ENCODE measurements at places on chromosomes 11 and 22. TPM values are rescaled to one million over a fixed set of nuclear protein-coding genes. Genes with fewer than 3 reads are reported as not detected.

FGF19 gene
- not detected for total RNA-seq

NUP50 gene
- total RNA-seq: 76.9 TPM

APOBEC3B gene
- total RNA-seq: not detected

APOA5 gene
- not detected for total RNA-seq

KRTAP5-5 gene
- total RNA-seq: not detected

H19 gene
- 252 TPM for total RNA-seq

C22orf15 gene
- not detected for total RNA-seq

SLCO2B1 gene
- total RNA-seq: 55.5 TPM

ZW10 gene
- 14.7 TPM for total RNA-seq

OR2D2 gene
- not detected for total RNA-seq

CFAP300 gene
- total RNA-seq: 1.7 TPM

- DNase-seq: no peak
Measured at GRCh38 chr11:73270855-73271477, 1.2 kb upstream of the P2RY6 start.

GRCh38 chr22:44463151-44463550 lies 34.9 kb downstream of the RTL6 start:
- DNase-seq: peak; percentile 34

DNA sequence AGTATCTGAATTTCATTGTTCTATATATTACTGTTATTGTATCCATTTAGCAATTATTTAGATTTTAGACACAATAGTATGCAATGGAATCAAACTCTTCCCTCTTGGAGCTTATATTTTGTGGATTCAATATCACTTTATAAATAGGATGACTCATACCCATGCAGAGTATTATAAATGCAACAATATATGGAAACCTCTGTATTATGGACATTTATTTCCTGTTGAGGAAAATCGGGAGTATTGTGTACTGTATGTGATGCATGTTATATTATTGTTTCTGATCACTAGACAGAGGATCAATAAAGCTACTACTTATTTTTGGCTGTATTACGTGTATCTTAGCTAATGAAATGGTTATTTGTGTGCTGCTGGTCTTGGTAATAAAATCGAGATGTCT lies 770 bp downstream of the METTL15 start:
- no peak for DNase-seq

DNA sequence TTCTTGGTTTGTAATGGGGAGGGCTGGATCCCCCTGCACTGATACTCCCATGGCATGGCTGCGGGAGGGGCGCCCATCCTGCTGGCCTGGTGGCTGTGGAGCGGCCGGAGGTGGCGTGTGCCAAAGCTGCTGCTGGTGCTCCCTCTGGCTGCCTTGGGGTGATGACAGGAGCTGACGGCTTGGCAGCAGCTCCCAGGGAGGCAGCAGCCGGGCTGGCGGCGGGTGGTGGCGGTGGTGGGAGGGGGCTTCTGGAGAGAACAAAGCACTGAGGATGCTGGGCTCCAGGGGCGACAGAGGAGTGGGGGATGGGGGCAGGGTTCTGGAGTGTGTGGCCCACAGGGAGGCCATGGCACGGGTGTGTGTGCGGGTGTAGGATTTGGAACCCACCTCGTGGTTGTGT lies 11.4 kb upstream of the MPPED1 start:
- no peak for DNase-seq

DNA sequence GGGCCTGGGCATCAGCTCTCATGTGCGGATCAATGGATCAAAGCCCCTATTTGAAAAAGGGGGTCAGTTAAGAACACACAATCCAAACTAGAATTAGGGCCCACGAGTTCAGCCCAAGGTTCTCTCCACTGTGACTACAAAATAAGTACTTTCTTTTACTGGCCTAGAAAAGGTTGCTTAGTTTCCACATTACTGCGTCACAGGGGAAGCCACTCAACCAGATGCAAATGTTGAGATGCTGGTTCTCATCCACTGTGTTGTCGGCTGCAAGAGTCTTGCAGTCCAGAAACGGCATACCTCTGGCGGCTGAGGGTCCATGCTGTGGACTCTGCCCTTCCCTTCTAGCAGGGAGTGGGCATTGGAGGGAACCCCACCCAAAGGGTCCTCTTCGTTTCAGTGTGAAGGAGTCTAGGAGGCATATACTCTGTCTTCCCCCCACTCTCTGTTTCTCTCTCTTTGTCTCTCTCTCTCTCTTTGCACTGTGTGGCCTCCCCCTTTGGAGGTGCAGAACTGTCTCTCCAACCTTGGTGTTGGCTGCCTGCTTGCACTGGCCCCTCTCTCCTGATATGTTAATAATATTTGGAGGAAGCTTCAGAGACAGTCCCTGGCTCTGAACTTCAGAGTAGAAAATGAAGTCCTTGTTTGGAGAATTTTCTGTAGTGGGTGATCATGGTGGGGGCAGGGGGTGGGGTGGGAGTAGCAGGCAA lies 99.0 kb upstream of the NNMT start:
- no peak for DNase-seq

GRCh38 chr22:50683086-50683993 lies 10.7 kb downstream of the SHANK3 start:
- peak; percentile 52 for DNase-seq

DNA sequence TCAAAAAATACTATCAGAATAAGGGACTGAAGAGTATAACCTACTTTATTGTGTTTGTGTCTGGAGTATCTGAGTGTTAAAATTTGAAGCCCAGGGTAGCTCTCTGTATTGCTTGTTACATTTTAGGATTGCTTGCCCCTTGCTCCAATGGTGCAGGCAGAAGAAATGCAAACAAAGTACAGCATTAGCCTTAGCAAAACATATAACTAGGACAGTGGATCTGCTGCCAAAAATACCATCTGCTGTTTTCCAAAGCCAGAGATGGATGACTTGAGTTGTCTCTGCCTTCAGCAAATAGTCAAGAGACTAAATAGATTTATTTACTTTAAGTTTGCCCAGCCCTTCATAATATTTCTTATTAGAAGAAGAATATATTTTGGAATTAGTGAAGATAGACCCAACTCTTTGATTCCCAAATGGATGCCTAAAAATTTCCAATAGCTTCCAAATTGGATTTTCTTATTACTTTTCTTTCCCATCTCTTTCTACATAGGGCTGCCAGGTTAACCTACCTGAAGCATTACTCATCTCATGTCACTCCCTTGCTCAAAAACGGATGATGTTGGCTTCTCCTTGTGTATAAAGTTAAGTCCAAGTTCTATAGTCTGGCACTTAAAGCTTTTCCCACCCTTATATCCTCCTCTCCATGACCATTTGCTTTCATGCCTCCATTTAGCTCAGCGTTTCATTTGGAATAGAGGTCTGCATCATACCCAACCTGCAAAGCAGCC lies 66.3 kb downstream of the LDLRAD3 start:
- DNase-seq: no peak

- DNase-seq: no peak
Measured at GRCh38 chr11:3949125-3949524, 93.7 kb downstream of the STIM1 start.

DNA sequence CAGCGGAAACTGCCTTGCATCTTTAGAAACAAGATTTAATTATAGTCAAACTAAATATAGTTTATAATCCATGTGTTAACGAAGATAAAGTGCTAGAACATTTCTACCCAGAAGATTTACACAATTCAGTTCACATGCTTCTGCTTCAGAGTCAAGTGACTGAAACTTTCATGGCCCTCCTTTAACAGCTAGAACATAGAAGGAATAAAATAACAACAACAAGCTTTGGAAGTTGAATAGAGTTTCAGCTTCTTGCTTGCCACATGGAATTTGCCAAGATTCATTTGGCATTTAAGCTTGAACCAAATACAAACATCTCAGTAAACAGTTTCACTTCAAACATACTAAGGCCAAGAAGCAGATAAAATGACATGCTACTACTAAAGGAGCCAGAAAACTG lies 676.3 kb upstream of the ANO3 start:
- DNase-seq: no peak

- no peak for DNase-seq
Measured at GRCh38 chr22:32587449-32587848, 112.8 kb downstream of the FBXO7 start.

- DNase-seq: no peak
Measured at GRCh38 chr11:129117595-129118350, 74.4 kb downstream of the ARHGAP32 start.

DNA sequence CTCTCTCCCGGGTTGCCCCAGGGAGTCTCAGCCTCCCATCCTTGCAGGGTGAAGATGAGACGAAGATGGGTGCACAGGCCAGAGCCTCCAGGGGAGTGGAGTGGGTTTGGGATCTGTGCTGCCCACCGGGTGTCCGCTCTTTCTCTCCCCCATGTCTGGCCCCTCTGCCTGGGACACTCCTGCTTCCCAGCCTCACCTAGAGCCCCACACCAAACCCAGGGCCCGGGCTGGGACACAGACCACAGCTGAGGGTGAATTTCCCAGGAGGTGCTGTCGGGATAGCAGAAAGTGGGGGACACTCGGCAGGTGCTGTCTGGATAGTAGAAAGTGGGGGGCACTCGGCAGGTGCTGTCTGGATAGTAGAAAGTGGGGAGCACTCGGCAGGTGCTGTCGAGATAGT lies 25.0 kb upstream of the KRTAP5-7 start:
- DNase-seq: no peak

- no peak for DNase-seq
Measured at GRCh38 chr11:122154227-122154626, 38.2 kb upstream of the BLID start.

GRCh38 chr11:73542175-73542574 lies 55.7 kb downstream of the FAM168A start:
- DNase-seq: no peak

- no peak for DNase-seq
Measured at GRCh38 chr11:59544869-59545178, 33.5 kb downstream of the OR4D9 start.

DNA sequence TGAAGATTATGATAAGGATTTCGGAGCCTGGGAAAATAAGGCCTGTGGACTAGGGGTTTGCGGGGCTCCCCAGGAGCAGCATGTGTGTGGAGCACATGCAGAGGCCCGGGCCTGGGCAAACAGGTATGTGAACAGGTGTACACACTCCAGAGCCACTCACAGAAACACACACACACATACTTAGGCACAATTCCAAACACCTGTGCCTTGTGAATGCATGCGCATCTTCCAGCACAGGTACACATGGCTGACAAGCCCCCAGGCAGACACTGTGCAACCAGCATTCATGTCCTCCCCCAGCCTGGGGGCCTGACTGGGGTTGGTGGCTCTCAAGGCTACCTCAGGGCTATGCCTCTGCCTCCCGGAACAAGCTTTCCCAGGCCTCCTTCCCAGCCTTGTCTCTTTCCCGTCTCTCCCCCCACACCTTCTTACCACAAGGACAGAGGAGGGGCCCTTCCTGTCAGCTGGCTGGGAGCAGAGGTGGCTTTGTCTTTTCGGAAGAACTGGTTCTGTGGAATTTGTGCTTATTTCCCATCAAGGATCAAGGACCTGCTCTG lies 2.6 kb upstream of the P2RY6 start:
- no peak for DNase-seq

DNA sequence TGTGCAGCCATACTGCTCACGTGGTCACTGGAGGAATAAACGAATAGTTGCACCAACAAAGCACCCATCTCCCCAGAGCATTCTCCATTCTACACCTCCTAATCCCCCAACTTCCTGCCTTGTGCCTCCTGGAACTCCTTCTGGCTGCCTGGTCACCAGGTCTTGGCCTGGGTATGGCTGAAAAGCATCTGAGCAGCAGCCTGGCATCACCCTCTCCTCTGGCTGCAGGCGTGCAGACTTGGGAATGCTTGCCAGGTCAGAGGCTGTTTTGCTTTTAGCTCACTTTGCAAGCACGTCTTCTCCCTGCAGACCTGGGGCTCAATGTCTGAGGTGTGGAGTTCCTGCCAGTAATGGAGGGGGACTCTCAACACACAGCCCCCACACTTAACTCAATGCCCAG lies 33.3 kb upstream of the KCNJ11 start:
- no peak for DNase-seq

DNA sequence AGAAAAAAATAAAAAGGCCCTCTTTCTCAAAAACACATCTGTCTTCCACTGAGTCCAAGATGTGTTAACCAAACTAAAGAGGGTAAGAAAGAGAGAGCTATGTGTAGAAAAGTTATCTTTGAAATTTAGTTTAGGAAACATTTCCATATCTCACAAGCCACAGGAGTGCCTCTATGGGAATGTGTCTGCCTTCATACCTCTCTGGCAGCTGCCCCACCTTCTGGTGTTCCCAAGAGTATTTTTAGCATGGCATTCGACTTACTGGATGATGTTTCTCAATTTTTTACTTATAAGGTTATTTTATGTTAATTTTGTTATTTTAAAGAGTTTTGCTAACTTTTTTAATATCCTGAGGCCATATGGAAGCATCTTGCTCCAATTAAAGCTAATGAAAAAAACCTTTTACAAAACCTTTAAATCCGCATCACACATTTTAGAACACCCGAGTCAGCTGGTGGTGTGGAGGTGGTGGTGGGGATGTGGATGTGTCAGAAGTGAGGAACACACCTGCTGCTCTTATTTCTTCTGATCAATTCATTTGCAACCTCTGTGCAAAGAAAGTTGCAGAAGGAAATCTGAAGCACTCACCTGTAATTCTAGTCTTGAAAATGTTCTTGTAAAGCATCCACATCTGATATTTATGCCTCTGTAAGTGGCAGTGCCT lies 112.2 kb downstream of the NCAM1 start:
- DNase-seq: no peak

DNA sequence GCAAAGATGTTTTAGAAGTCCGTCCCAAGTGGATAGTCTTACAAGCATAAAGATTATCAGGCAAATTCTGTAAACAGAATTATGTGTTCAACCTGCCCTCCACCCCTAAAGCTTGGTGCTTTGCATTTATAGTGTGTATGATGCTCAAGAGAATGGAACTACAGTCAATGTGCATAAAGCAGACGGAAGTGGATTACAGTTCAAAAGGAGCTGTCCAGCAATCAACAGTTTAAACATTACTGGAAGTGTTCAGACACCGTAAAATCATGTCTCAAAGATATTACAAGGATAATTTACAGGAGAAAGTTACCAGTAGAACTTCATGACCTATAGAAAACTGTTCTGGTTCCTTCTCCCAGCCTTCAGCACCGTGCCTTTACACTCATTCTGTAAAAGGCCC lies 1.0 kb downstream of the RIC3 start:
- no peak for DNase-seq

GRCh38 chr11:113632981-113633380 lies 73.1 kb downstream of the TMPRSS5 start:
- DNase-seq: no peak

- DNase-seq: no peak
Measured at GRCh38 chr11:63804259-63804658, 9.0 kb upstream of the SPINDOC start.

GRCh38 chr22:39308614-39309363 lies 10.6 kb downstream of the RPL3 start:
- DNase-seq: no peak

GRCh38 chr22:35555483-35555890 lies 14.9 kb downstream of the RASD2 start:
- no peak for DNase-seq

GRCh38 chr22:48717076-48717810 lies 1110.4 kb downstream of the BRD1 start:
- DNase-seq: no peak

DNA sequence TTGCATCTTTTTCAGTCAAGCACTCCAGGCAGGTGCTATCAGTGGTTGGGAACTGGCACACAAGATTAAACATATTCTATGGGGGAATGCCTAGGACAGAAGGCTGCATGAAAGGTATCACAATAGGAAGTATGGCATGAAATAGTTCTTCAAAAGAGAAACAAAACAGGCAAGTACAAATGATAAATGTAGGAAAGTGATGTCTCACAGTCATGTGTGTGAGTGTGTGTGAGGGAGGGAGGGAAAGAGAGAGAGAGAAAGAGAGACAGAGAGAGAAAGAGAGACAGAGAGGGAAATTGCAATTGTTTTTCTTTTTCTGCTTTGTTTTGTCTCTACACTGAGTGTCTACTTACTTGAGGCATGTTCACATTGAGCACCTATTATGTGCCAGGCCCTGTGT lies 456.3 kb downstream of the MIAT start:
- no peak for DNase-seq

GRCh38 chr11:115642660-115643059 lies 138.4 kb upstream of the CADM1 start:
- DNase-seq: no peak
